ENCODE measurements at places on chromosomes 12 and 14.

DNA sequence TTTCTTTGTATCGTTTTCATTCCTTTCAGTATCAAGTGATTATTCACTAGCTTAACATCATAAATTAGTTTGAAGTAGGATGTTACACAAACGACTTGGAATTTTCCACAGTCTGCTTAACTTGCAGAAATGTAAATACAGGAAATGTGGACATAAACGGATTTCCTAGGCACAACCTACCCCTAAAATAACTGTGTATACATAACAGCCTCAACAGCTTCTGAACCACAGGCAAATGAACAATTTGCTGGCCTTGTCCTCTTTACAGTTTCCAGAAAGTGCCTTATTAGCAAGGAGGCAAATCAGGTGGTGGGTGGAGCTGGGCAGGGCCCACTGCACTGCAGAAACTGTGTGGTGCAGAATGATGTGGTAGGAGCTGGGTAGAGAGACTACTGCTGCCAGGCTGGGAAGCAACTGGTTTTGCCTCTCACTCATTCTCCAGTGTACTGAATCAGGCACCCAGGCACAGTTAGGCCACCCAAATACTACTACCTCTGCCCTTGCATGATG, 14.1 kb downstream of the DRAM1 start:
- DNase-seq = no peak

DNA sequence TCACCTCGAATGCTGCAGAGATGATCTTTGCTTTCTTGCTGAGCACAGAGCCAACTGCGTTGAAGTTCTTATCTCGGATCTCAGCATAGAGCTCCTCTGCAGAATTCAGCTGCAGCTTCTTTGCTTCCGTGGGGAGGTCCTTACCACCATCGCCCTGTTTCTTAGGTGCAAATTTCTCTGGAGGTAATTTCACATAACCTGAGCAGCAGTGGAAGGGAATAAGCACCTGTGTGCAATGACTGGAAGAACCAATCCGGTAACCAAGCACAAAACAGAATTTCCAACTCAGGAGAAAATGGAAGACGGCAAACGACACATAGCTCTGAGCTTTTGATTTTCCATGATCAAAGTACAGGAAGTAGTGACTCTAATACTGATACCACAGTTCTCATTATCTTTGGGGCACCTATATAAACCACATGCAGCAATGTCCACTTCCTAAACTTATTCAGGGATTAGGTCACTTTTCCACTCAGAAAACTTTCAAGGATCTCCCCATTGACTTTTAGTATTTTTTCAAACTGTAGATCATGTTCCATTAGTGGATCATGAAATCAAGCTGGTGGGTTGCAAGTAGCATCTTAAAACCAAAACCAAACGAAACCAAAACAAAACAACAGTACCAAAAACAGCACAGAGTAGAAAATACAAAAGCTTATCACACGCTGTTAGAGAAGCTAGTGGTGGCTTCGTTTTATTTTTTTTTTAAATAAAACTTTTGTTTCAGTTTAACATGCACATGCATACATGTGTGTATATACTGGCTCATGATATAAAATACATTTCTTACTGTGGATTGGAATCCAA, 18.9 kb upstream of the DIABLO start:
- no peak for DNase-seq

DNA sequence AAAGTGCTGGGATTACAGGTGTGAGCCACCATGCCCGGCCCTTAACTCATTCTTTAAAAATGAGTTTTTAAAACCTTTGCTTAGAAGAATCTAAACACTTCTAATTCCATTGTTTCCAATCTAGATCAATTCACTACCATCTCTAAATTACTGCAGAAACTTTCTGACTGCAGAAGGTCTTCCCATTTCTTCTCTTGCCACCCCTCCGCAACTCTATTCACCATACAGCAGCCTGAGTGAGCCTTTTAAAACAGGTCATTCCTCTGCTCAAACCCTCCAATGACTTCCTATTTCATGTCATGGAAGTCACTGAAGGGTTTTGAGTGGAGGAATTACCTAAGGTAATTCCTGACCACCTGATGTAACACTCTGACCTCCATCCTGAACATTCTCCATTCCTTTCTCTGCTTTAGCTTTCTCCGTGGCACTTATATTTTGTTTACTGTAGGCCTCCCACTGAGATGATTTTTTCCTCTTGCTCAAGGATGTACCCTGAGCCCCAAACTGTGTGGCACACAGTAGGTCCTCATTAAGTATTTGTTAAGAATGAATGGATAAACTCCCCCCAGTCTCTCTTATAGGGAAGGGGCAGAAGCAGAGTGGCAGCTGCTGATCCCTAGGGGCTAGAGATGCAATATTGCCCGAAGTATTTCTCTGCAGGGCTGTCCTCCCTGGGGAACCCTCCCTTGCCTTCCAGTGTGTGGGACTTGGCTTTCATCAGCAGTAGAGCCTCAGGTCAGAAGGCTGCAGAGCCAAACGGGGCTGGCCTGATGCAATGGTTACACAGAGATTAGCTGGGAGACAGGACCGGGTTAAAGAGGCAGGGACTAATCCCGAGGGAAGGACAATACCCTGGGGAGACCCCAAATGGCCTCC, 1.2 kb downstream of the DDIT3 start:
- DNase-seq = peak; percentile 20

- DNase-seq = no peak
Measured at GRCh38 chr14:64703395-64704142, 655 bp upstream of the PLEKHG3 start.

DNA sequence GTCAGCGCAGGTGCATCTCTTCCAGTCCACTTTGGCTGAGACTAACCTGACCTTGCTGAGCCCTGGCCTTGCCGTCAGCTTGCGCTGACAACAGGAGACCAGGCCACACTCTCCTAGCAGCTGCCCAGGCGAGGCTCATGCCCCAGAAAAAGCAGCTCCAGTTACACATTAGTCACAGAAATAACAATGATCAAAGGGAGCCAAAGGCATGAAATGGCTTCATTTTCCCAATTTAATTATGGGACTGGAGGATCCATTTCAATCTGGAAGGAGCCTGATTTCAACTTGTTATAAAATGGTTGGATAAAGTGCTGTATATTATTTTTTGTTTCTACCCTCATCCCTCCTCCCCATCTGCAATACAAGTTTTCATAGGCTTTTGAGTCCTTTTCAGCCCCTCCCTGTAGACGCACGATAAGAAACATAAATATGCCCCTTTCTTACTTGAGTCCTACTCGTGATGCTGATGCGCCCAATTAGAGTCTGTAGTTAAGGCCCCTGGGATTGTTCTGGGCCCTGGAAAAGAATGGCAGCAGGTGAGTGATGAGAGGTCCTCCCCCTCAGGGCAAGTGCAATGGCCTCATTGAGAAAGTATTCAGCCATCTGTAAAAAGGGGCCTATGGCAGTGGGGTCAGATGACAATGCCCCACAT, 376.0 kb downstream of the C12orf75 start:
- no peak for DNase-seq

All from stimulated activated CD4-positive, alpha-beta T cell treated with anti-CD3 and anti-CD28 coated beads, Interleukin-2, amount 100 ng/mL, for 24 hours (primary cell).